ENCODE measurements at places on chromosomes 13 and 19.

DNA sequence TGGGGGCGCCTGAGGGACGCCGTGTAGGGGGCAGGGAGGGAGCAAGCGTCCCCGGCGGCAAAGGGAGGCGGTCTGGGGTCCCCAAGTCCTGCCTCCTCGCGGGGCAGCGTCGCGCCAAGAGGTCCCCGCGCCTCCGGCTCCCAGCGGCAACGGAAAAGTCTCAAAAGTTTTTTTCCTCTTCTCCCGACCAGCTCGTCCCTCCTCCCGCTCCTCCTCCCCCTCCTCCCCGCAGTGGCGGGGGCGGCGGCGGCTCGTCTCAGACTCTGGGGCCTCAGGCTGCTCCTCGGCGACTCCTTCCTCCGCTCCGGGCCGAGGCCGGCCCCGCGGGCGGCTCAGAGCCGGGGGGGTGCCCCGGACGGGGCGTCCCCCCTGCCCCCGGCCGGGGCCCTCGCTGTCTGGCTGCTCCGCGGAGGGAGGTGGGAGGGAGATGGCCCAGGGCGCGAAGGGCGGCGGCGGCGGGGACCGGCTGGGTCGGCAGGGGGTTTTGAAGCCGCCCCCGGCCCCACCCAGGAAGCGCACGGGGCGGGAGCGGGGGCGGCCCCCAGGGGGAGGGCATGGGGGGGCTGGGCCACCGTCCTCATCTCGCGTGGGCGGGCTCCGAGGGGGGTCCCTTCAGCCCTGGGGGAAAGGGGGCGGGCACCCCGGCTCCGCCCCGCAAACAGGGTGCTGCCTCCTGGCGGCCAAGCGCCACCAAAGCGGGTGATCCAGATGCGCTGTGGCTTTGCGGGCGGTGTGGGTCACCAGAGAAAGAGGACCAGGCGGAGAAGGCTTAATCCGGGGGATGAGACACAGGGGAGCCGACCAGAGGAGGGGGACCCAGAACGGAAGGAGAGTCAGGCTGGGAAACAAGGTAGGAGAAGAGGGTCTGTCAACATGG lies at the start of gene TGFB1:
TSS of gene TGFB1 (minus strand) at position 457 of the 877 bp plus-strand sequence. CDS start 878 bp downstream, outside the sequence.
- peak; percentile 90 for DNase-seq

DNA sequence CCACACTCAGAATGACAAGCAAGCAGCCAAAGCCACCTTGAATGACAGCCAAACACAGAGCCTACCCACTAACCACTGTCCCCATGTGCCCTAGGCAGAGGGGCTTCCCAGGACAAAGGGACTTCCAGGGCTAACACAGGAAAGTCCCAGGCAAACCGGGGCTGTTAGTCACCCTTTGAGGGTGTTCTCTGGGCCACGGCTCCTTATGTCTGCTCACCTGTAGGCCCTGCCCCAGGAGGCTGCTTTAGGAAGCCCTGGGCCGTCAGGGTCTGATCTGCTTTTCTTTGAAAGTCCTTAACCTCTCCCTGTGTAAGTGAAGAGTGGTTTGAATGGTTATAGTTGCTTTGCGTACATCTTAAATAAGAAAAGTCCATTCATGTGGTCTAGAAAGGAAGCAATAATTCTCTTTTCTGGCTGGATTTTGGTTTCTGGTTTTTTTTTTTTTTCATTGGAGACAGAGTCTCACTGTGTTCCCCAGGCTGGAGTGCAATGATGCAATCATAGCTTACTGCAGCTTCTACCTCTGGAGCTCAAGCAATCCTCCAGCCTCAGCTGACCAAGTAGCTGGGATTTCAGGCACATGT lies 161.4 kb downstream of the EFNB2 start:
- no peak for DNase-seq

- DNase-seq: no peak
Observed at GRCh38 chr19:3113100-3114017, 19.2 kb downstream of the GNA11 start.

GRCh38 chr19:31249217-31249616 lies 100.0 kb downstream of the TSHZ3 start:
- DNase-seq: no peak

GRCh38 chr13:28423010-28423409 lies 71.9 kb downstream of the FLT1 start:
- DNase-seq: peak; percentile 7

DNA sequence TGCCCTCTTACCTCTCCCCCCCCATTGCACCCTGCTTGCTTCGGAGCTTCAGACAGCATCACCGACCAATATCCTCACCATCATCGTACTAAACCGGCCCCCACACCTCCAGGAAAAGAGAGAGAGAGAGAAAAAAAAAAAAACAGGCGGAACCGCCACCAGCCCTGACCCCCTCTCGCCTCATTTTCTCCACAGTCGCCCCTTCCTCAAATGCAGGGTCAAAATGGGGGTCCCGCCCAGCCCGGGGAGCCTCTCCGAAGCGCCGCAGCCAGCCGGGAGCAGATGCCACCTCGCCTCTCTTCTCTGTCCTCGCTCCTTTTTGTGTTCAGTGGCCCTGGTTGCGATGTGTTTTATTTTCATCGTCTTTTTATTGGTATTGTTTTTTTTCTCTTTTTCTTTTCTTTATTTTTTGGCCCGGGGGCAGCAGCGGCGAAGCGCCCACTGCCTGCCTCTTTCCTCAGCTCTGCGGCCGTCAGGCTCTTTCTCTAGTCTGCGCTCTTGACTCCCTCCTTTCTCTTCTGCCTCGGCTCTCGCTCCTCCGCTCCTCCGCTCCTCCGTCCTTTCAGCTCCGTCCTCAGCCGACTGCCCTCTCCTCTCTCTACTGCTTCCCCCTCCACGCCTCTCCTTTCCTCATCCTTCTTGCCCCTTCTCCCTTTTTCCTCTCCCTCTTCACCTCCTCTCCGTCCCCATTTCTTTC lies 41.4 kb downstream of the DEDD2 start:
- no peak for DNase-seq

DNA sequence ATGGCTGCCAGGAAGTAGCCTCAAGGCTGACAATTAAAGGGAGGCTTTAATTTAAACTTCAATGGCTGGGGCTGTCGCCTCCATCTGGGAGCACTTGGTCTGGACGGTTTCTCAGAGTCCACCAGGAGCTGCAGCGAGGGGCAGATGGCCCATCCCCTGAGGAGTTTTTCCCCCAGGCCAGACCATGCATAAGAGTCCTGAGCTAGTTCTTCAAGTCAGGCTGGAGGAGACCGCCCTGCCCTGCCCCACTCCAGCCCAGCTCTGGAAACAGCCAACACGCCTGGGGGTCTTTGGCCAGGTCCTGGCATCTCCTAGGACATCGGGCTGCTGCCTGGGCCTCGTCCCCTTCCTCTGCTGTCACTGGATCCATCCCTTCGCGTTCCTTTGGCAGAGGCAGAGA lies 5.3 kb upstream of the ACTN4 start:
- no peak for DNase-seq

- DNase-seq: no peak
Observed at GRCh38 chr19:8403098-8403819, 9.8 kb upstream of the MARCHF2 start.

DNA sequence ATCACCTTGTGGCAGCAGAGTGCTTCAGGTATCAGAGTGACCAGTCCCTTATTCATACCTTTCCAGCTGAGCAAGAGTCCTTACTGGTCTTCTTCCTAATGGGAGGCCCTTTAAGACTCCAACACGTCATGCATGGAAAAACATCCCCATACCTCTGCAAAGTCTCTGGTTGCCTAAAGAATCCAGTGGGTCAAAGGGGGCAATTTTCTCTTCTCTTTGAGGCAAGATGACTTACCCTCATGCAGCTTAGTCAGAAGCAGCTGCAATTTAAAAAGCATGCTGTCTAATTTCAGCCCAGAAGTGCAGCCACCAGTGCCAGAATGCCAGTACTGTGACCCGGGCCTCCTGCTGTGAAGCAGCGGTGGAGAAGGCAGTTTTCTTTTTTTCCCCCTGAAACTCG lies 18.7 kb downstream of the PPP5C start:
- no peak for DNase-seq

DNA sequence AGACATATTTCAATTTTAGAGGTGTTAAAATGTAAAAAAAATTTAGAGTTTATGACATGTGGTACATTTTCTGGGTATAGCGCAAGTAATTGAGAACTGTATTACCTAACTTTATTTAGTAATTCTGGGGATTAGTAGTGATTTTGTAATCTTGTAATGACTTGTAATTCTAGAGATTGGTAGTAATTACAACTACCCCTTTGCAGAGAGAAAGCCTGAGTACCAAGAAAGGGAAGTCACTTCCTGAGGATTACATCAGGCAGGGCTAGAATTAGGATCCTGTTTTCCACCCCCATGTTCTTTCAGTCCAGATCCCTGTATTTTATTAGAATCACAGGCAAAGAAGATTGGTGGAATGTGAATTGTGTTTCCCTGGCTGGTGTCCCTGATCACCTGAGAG lies 274.9 kb downstream of the KCNRG start:
- no peak for DNase-seq
